Activated naive CD4-positive, alpha-beta T cell treated with anti-CD3 and anti-CD28 coated beads, Interleukin-2, amount 10 ng/mL, durations not matched to agents 7 days and 5 days (primary cell): ENCODE measurements at places on chromosomes 16 and 17.

DNA sequence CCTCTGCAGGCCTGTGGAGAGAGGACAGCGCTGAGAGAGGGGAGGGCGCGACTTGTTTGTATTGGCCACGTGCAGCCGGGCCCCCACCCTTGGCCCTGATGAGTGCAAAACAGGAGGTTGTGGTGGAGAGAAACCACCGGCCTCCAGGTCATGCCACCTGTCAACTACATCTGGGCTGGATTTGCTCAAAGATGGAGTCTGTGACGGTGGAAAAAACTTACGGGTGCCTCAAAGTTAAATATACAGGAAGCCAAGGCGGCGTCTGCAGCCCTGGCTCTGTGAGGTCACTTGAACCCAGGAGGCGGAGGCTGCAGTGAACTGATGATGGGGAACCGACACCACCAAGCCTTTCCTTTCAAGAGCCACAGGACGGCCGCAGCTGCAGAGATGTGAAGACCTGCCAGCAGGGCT lies 15.7 kb downstream of the C16orf74 start:
- no peaks in the 10 kb centered on the region for H3K36me3 ChIP-seq
- H3K4me1 ChIP-seq = peaks cover 32% of the 10 kb centered on the region
- H3K27me3 ChIP-seq = peaks cover 11% of the 10 kb centered on the region
- H3K4me3 ChIP-seq = peak overlapping the region; percentile 33
- H3K27ac ChIP-seq = peak overlapping the region; percentile 83

DNA sequence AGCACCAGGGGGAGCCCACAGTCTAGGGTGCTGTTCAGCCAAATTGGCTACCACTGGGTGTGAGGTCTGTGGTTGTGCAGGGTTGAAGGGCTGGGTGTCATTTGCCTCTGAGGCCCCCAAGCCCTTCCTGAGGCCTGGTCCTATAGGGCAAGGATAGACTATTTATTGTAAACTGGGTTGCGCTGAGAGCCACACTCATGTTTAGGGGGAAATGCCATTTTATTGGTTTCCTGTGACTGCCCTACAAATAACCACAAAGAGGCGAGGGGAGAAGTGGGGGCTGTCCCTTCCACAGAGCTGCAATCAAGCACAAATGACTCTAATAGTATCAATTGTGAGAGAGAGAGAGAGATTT lies 3.6 kb upstream of the ZCCHC14 start:
- DNase-seq = no peak
- peaks cover 51% of the 10 kb centered on the region for H3K27me3 ChIP-seq
- peaks cover 24% of the 10 kb centered on the region for H3K4me1 ChIP-seq
- H3K36me3 ChIP-seq = no peaks in the 10 kb centered on the region
- H3K4me3 ChIP-seq = no peak overlapping the region
- H3K27ac ChIP-seq = no peak overlapping the region

DNA sequence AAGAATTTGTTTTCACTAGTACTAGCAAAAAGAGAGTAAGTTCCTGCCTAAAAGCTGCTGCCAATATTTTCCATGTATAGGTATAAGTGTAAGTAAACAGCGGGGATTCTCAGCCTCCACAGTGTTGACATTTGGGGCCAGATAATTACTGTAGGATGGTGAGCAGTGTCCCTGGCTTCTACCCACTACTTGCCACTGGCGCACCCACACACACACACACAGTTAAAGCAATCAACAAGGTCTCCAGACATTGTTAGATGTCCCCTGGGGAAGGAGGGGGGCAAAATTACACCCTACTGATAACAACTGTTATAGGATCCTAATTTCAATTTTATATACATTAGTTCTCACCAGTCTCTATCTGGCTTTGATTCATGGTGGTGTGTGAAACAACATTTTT lies 417.0 kb upstream of the PSMD7 start:
- no peaks in the 10 kb centered on the region for H3K4me1 ChIP-seq
- DNase-seq = no peak
- H3K27me3 ChIP-seq = no peaks in the 10 kb centered on the region

GRCh38 chr17:75183999-75184884 lies 1.5 kb upstream of the SUMO2 start:
- H3K27ac ChIP-seq = peak overlapping the region; percentile 100
- peaks cover 25% of the 10 kb centered on the region for H3K36me3 ChIP-seq
- H3K4me3 ChIP-seq = peak overlapping the region; percentile 94
- peaks cover 41% of the 10 kb centered on the region for H3K4me1 ChIP-seq
- no peak for DNase-seq

DNA sequence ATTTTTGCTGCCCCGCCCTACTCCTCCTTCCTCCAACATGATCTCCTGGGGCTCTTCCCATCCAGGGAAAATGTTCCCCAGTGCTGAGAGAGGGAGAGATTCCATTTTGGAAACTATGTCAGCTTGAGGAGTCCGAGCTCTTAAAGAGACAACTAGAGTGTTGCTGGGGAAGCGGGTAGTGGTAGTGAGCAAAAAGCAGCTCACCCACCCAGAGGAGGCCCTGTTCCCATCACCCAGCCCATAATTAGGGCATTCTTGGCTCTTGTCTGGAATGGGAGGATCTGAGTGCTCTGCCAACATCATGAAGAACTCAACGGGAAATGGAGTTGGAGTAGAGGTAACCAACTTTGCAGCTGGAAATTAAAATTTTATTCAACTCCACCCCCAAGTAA lies 9.1 kb upstream of the MSL1 start:
- peak overlapping the region; percentile 82 for H3K27ac ChIP-seq
- no peaks in the 10 kb centered on the region for H3K36me3 ChIP-seq
- no peak for DNase-seq
- H3K4me1 ChIP-seq = peaks cover 64% of the 10 kb centered on the region
- peaks cover 13% of the 10 kb centered on the region for H3K27me3 ChIP-seq
- H3K4me3 ChIP-seq = no peak overlapping the region

- peaks cover 3% of the 10 kb centered on the region for H3K36me3 ChIP-seq
- H3K27me3 ChIP-seq = peaks cover 51% of the 10 kb centered on the region
- DNase-seq = no peak
Observed at GRCh38 chr17:31552568-31552967, 161.1 kb downstream of the RAB11FIP4 start.
